ENCODE measurements at places on chromosomes 11 and 22.

GRCh38 chr11:56916587-56916986 is 72.1 kb upstream of the OR5AK2 start:
- no peak overlapping the region for H3K27ac ChIP-seq
- no peaks in the 10 kb centered on the region for H3K4me1 ChIP-seq
- H3K27me3 ChIP-seq, result no peaks in the 10 kb centered on the region
- no peak overlapping the region for H3K4me3 ChIP-seq
- no peaks in the 10 kb centered on the region for H3K36me3 ChIP-seq

DNA sequence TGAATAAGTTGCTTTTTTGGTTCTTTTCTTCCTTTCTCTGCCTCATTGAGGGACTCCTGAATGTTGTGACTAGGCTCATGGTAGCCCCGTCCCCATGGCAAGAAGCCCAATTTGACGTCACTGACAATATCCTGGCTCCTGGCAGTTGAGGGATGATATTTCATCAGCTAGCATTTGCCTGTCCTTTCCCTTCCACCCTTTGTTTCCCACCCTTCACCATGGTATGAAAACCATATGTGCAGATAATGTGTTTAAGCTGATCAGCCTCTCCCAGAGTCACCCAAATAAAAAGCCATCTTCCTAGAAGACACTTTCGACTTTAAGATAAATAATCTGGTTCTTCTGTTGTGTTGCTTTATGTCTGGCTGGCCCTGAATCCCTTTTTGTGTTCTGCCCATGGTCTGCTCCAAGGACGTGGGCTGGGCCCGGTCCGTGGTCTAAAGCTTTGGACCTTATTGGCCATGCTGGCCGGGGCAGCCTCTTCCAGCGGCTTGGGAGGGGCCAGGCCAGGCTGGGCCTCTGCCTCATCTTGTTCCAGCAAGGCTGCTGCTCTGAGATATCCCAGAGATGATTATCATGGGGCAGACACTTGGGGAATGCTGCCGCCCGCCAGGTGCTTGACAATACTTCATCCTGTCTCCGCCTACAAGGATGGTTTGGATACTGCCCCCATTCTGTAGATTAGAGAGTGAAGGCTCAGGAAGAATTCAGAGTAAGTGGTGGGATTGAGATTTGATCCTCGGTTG is 5.1 kb downstream of the TSPAN18 start:
- no peaks in the 10 kb centered on the region for H3K36me3 ChIP-seq
- DNase-seq, result no peak
- no peak overlapping the region for H3K4me3 ChIP-seq
- peaks cover 39% of the 10 kb centered on the region for H3K27me3 ChIP-seq
- peaks cover 8% of the 10 kb centered on the region for H3K4me1 ChIP-seq

DNA sequence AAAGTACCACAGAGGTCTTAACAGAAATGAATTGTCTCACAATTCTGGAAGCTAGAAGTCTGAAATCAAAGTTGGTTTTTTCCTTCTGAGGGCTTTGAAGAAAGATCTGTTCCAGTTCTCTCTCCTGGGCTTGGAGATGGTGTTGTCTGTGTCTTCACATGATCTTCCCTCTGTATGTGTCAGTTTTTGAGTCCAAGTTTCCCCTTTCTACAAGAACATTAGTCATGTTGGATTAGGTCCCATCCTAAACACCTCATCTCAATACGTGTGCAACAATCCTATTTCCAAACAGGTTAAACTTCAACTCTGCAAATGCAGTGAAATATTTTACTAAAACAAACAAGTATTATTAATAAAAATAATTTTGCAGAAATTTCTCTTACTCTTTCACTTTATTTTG is 3.1 kb upstream of the PTS start:
- no peaks in the 10 kb centered on the region for H3K36me3 ChIP-seq
- no peak overlapping the region for H3K27ac ChIP-seq
- DNase-seq, result no peak
- peaks cover 8% of the 10 kb centered on the region for H3K4me1 ChIP-seq
- H3K4me3 ChIP-seq, result no peak overlapping the region
- no peaks in the 10 kb centered on the region for H3K27me3 ChIP-seq

DNA sequence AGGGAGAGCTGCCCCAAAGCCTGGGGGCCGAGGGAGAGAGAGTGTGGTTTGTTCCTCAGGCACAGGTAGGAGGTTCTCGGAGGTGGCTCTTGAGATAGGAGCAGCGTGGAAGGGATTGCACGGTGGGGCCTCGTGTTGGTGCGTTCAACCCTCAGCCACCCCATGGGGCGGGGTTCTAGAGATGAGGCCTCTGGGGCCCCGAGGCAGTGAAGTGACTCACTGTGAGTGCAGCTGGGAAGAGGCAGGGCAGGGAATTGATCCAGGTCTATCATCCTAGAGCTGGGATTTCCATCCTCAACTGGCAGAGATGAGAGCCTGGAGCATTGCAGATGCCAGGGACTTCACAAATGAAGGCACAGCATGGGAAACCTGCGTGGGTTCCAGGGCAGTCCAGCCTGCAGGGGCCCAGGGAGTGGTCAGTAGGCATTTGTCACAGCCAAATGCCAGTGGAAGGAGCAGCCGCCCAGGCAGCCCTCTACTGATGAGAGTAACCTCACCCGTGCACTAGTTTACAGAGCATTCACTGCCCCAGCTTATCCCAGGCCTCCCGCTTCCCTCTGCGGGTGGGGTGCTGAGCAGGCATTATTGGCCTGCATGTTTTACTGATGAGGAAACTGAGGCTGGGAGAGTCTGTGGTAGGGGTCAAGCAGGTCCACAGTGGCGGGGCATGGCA is 5.1 kb upstream of the SMARCB1 start:
- no peak overlapping the region for H3K4me3 ChIP-seq
- no peak overlapping the region for H3K27ac ChIP-seq
- no peaks in the 10 kb centered on the region for H3K27me3 ChIP-seq

DNA sequence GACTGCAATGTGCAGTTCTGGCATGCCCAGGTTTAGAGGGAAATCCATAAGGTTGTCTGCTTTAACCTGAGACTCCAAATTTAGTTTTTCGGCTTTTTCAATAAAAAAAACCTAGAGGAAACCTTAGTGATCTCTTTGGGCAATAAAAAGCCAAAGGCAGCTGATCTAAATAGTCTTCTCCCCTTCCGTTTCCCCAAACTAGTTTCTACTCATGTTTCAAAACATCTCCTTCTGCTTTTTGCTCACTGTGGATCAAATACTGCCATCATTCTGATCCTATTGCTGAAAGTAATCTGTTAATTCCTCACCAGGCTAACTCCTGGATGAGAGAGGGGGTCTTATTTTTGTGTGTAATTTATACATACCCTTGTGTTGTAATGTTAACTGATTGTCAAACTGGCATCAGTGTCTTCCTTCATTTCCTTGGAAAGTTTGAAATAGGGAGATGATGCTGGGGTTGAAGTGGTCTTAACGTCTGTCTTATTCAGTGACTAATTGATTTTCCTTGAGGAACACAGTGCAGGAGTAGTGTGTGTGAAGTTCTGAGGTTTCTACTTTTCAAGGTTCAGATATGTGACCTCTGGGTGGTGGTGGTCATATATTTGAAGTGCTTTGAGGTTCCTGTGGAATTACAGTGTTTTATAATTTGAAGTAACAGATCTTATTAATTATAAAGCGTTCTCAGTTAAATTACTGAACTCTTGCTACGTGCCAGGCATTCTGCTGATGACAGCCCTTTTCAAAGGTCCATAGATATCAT is 55.0 kb downstream of the ARHGAP42 start:
- no peaks in the 10 kb centered on the region for H3K27me3 ChIP-seq
- peaks cover 8% of the 10 kb centered on the region for H3K4me1 ChIP-seq
- no peak overlapping the region for H3K4me3 ChIP-seq
- H3K27ac ChIP-seq, result no peak overlapping the region
- DNase-seq, result no peak
- H3K36me3 ChIP-seq, result no peaks in the 10 kb centered on the region

GRCh38 chr11:86629045-86629706 is 43.2 kb downstream of the ME3 start:
- DNase-seq, result no peak
- no peak overlapping the region for H3K4me3 ChIP-seq
- no peaks in the 10 kb centered on the region for H3K27me3 ChIP-seq
- H3K4me1 ChIP-seq, result no peaks in the 10 kb centered on the region

DNA sequence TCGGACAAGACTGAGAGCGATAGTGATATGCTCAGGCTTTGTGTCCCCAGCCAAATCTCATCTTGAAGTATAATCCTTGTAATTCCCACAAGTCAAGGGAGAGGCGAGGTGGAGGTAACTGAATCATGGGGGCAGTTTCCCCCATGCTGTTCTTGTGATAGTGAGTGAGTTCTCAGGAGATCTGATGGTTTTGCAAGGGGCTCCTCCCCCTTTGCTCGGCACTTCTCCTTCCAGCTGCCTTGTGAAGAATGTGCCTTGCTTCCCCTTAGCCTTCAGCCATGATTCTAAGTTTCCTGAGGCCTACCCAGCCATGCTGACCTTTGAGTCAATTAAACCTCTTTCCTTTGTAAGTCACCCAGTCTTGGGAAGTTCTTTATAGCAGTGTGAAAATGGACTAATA is 7.5 kb upstream of the FOLR2 start:
- no peak overlapping the region for H3K27ac ChIP-seq
- no peak for DNase-seq
- no peaks in the 10 kb centered on the region for H3K27me3 ChIP-seq
- H3K4me1 ChIP-seq, result no peaks in the 10 kb centered on the region
- no peak overlapping the region for H3K4me3 ChIP-seq
